Nephron progenitor cell (in vitro differentiated cells): ENCODE measurements at places on chromosomes 3 and 15.
A peak's percentile ranks its signal among the peaks of the same experiment; 100 is the strongest.

DNA sequence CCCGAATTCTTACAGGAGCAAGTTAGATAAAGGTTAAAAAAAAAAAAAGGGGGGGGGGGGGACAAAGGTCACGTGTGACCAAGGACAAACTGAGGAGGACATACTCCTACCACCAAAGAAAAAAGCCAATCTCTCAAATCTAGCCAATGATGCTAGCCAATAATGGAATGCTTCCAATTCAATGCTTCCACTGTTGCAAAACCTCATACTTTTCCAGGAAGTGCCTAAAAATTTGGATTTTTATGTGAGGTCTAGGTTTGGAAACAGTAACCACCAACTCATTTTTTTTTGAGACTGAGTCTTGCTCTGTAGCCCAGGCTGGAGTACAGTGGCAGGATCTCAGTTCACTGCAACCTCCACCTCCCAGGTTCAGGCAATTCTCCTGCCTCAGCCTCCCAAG lies 11.4 kb downstream of the MSL2 start:
- no peak for DNase-seq

DNA sequence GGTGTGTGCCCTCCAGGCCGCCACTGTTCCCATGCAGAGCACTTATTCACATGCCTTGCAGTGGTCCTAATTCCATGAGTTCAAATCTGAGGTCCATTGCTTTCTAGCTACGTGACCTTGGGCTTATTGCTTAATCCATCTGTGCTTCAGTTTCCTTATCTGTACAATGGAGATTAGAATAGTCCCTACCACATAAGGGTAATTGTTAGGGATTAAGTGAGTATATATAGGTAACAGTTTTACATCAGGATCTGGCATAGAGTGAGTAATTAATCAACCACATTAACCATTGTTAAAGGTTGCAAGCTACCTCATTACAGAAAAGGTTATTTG lies 7.6 kb downstream of the CPN2 start:
- no peak for DNase-seq

DNA sequence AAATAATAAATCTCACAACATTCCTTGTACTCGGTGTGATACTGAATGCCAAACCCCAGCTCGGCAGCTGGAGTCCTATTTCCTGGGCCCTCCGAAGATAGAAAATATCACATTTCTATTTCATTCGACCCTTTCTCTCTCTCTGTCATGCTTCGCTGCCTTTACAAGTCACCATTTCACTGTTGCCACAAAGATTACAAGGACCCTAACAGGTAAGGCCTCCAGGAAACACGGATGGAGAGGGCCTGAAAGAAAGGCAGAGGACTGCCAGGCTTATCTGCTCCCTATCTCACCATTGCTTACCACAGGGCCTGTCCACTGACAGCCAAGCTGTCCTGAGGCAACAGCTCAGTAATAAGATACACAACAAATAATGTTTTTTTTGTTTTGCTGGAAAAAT lies 376.5 kb downstream of the MECOM start:
- peak; percentile 5 for DNase-seq

- DNase-seq: no peak
Observed at GRCh38 chr15:39246523-39246922, 334.4 kb upstream of the THBS1 start.

DNA sequence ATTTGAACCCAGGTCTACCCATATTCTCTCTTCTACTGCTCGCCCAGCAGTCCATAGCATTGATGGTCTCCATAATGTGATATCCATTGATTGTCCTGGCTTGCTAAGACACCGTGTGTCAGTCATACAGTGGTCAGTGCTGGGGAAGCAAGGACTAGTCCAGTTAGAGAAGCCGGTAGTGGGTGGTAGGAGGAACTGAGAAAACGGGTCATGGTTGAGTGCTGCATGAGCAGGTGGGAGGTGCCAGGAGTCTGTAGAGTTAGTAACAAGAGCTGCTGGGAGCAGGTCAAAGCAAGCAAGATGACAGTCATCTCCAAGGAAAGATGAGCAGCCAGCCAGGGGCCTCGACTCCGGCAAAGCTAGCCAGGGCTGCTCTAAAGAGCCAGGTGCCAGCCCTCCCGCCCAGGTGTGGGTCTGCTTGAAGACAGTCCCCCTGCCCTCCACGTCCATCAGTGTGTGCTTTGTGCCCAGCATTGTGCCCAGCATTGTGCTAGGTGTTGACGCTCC lies 29.5 kb upstream of the USP3 start:
- DNase-seq: peak; percentile 38

- no peak for DNase-seq
Observed at GRCh38 chr3:50549226-50549625, 18.3 kb downstream of the C3orf18 start.

GRCh38 chr3:109369510-109369909 lies 32.2 kb upstream of the DPPA4 start:
- DNase-seq: no peak

- no peak for DNase-seq
Observed at GRCh38 chr3:131550562-131551465, 48.0 kb upstream of the MRPL3 start.

DNA sequence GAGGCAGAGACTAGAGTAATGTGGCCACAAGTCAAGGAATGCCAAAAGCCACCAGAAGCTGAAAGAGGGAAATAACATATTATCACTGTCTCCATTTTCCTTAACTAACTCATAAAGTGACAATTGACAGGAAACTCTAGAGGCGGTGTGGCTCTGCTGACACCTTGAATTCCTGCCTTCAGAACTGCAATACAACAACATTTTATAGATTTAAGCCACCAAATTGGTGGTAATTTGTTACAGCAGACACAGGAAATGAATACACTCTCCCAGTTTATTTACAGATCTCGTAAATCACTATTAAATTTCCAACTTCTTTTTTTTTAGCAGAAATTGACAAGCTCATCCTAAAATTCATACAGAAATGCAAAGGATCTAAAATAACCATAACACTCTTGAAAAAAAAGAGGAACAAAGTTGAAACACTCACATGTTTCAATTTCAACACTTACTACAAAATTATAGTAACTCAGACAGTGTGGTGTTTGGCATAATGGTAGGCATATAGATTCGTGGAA lies 449.9 kb downstream of the OTOL1 start:
- no peak for DNase-seq

- DNase-seq: no peak
Observed at GRCh38 chr3:185815391-185816282, 9.2 kb downstream of the IGF2BP2 start.

DNA sequence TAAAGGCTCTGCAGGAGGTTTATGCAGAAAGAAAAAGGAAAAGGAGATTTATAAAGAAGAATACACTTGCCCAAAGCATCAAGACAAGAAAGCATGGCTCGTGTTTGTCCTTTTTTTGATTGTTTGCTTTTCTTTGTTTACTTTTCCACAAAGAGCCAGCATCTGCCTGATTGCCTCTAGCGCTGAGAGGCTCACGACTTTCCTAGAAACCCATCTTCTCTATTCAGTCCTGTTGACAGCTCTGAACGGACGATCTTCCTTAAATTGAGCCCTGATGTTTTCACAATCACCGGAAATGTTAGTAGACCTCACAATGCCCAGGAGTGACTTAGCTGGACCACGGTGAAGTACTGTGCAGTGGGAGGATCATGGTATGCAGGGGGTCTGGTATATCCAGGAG lies 12.4 kb downstream of the GP5 start:
- no peak for DNase-seq

DNA sequence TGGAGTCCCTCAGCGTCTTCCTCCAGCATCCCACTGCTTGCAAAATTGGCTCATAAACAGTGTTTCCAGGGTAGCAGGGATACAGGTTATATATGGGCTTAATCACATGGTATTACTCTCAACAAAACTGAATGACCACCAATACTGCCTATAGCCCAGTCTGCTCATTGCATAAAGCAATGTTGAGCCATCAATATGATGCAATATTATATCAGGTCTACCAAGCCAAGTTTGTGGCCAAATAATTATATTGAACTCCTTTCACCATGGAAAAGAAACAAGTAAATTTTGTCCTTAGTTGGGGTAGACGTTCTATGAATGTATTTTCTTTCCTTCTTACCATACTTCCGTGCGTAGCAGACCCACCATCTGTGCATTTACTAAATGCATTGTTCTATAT lies 652.3 kb downstream of the ROBO1 start:
- no peak for DNase-seq

DNA sequence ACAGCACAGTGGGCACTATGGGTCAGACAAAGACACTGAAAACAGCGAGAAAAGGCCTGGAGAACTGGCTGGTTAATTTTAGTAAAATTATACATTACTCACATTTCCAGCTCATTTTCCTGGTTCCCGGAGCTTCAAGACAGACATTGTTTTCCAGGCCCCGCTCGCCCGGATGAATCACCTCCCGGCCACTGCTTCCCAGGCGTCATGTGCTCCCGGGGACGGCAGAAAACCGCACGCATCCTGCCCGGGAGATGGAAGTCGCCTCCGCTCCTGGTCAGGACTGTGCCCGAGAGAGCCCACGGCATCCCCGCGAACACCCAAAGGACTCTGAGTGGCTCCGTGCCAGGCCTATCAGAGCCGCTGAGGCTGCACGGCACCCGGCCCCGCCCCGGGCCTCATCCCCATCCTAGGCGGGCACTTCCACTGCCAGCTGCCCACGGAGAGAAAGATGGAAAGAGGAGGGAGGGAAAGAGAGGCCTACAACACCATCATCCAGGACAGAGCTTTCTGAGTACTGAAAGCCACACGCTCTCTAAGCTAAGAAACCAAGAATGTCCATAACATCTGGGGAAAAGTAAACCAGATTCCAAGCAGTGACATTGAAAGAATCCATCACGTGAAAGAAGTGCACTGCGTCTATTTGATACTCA lies 75.1 kb downstream of the VGLL4 start:
- no peak for DNase-seq

DNA sequence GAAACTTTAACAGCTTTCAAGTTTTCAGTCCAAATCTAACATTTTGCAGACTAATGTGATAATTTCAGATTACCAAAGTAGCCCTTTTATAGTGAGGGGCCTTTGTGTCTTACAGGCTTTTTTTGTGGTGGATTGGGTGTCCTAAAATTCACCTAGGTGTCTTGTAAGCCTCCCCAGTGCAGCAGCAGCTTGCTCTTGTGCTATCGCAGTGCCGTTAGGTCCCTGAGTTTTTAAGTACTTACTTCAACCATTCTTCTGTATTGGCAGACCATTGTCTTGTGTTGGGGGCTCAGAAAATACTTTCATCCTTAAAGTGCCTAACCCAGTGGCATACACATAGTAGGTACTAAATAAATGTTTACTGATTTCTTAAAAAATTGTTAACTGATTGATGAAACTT lies 2.1 kb downstream of the PDE8A start:
- DNase-seq: no peak

DNA sequence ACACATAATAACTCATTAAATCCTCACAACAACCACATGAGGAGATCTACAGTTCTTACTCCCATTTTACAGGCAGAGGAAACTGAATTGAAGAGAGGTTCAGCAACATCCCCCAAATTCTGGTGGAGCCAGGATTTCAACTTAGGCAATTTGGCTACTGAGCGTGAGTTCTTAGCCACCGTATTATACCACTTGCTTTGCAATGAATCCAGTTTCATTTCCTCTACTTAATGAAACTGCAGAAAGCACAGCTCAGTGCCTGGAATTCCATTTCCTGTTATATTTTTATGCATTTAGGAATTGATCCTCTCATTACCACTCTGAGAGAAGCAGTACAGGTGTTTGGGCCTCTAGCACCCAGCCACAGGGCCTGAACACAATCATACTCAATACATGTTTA lies 4.3 kb downstream of the ZNF860 start:
- DNase-seq: no peak

GRCh38 chr3:170470063-170471016 lies 51.7 kb downstream of the CLDN11 start:
- DNase-seq: no peak

DNA sequence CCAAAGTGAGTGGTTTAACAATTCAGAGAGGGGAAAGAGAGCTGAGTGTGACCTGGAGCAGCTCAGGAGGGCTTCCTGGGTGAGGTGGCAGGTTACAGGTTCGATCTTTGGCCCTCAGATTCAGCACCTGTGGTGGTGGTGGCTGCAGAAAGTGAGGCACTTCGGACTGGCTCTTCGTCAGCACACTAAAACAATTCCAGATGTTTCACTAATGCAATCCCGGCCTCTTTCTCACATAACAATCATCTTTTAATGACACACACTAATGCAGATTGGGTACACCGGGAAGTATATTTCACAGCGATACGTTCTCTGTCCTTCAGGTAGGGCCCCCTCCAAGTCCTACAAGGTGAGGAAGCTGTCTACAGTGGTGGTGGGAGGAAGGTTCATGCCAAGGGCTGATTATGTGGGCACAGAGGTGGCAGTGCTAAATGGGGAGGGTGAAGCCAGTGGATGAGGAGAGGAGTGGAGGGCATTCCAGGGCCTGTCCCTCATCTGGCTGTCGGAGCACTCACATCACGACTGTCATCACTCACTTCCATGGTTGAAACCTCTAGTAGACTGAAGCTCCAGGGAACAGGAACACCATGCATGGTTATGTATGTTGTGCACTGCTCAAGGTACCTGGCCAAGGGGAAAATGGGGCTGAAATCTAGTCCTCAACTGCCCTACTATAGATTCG lies 171.1 kb downstream of the RAB11A start:
- DNase-seq: no peak

- no peak for DNase-seq
Observed at GRCh38 chr3:23161896-23162570, 41.1 kb upstream of the UBE2E2 start.

GRCh38 chr3:106341087-106341486 lies 472.3 kb upstream of the CBLB start:
- no peak for DNase-seq

GRCh38 chr3:114427285-114428043 lies 133.6 kb downstream of the TIGIT start:
- no peak for DNase-seq

DNA sequence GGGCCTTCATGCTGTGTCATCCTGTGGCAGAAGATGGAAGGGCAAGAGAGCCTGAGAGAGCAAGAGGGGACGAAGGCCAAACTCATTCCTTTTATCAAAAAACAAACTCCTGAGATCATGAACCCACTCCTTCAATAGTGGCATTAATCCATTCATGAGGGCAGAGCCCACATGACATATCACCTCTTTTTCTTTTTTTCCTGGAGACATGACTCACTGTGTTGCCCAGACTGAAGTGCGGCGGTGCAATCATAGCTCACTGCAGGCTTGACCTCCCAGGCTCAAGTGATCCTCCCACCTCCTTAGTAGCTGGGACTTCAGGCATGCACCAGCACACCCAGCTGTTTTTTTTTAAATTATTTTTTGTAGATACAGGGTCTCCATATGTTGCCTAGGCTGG lies 92.0 kb upstream of the RNU6-1 start:
- DNase-seq: no peak
